ENCODE measurements at places on chromosomes 2 and 18. TPM values are rescaled to one million over a fixed set of nuclear protein-coding genes. Genes with fewer than 3 reads are reported as not detected.
A peak's percentile ranks its signal among the peaks of the same experiment; 100 is the strongest.

CD207 gene
- total RNA-seq = 0.14 TPM

HRH4 gene
- not detected for total RNA-seq

CARF gene
- total RNA-seq = 7.0 TPM

WDR7 gene
- 7.3 TPM for total RNA-seq

ZNG1B gene
- 30.7 TPM for total RNA-seq

ADGRF3 gene
- total RNA-seq = 0.07 TPM

GRCh38 chr2:107932488-107932887 lies 53.8 kb upstream of the SLC5A7 start:
- DNase-seq = no peak

DNA sequence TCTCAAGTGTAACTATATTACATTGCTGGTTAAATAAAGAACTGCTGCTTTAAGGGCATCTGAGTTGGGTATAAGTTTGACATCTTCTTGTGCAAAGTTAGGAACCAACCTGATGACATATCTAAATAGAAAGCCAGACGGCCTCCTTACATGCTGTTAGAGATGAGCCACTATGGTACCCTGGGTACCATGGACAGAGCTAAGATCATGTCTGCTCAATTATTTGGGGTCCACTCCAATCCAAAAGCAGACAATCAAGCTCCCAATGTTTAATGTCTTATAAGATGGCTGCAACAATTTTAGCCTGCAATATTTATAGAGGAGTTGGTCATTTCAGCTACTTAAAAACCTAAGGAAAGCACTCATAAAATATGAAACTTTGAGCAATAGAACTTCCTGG lies 86.2 kb downstream of the UPP2 start:
- DNase-seq = no peak

DNA sequence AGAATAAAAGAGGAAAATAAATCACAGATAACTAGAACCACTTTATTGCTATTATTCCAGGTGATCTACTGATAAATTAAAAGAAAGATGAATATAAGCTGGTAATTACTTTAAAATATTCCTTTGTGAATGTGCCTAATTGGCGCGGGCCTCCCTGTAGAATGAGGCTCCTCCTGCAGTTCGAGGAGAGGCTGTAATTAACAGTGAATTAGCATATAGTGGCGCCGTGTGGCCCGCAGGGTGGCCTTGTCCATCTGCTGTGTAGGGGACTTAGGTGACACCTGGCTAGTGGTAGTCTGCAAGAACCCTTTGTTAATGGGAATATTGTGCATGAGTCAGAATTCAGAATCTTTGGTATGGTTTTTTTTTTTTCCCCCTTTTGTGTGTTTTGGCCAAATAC lies 119.8 kb downstream of the AGAP1 start:
- no peak for DNase-seq

DNA sequence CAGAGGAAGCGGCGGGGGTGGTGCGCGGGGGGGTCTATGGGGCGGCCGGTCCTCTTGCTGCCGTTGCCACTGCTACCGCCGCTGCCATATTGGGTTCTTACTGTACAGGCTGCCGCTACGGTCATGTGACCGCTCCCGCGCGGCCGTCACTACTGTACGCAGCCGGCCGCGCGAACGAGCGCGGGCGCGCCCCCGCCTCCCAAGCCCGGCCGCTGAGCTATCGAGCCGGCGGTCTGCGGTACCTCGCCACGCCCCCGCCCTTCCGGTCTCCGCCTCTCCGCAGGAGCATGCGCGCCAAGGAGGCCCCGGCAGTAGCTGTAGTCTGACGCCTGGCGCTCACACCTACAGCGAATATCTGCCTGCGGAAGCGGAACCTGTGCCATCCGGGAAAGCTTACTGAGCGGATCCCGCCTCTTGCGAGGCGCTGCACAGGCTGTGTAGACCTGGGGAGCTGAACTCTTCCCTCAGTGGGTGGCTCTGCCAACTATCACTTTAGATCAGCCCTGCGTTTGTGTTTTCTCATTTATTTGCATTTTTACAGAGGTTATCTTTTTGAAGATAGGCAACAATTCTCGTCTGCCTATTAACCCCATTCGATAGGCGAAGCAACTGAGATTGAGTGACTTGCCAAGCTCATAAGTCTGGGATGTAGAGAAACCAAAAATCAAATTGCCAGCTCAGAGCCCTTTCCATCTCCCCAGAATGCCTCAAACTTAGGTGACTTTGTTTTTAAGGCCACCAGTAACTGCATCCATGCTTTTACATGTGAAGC lies at the start of gene ASXL2:
Gene ASXL2 (minus strand): TSS at position 127 of the 772 bp plus-strand sequence. CDS start 265 bp downstream, outside the sequence.
- DNase-seq = peak; percentile 96

DNA sequence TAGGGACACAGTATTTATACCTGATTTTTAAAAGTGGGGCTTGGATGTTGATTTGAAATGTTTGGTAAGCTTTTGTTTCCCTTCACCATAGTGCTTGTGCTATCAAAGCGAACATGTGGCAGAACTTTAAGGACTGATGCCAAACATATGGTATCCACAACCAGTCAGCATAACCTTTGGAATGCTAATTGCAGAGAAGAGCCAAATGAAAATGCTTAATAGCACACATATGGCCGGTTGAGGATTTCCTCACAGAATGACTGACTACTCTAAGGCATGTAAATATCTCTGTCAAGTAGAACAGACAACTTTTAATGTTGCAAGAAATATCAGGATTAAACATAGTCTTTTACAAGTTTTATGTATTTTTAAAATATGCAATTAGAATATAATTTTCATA lies 120.9 kb upstream of the COL3A1 start:
- no peak for DNase-seq

- no peak for DNase-seq
These were observed 68.3 kb upstream of the IL1R1 start for GRCh38 chr2:102074152-102074783.

DNA sequence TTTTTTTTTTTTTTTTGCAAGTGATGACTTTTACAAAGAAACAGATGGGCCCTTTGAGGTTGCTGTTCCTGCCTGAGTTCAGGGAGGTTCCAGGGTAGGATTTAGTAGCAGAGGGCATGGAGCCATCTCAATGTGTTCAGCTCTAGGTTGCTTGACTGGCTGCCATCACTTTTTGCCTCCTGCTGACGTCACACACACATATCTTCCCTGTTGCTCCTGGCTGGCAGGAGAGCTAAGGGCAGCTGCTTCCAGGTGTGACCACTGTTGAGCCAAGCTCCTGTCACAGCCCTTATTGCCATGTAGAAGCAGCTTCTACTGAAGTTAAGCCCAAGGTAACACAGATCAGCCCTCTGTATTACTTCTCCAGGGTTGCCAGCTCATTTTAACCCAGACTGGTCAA lies 394.2 kb upstream of the SPRED2 start:
- no peak for DNase-seq

DNA sequence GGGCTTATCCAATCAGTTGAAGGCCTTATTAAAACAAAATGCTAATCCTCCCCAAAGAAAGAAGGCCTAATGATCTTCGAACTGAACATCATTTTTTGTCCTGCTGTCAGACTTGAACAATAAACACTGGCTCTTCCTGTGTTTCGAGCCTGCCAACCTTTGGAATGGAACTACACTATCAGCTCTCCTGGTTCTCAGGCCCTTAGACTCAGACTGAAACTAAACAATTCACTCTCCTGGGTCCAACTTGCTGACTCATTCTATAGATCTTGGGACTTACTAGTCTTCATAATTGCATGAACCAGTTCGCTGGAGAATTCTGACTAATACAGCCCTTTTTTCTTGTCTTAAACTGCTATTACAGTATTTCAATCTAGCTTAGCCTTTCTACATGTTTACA lies 235.2 kb downstream of the LNPK start:
- peak; percentile 9 for DNase-seq

DNA sequence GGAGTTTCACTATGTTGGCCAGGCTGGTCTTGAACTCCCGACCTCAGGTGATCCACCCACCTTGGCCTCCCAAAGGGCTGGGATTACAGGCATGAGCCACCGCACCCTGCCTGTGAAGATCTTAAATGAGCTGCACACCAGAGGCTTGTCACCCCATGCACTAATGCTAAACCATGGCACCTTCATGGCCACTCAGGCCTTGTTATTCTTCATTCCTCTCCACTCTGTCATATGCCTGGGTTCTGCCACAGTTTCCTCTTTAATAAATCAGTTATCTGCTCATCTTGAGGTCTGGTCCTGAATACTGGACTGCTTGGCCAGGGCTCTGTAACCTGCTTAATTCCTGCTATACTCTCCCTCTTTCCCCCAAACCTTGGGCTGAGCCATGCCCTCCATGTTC lies 303.9 kb upstream of the FBXO11 start:
- no peak for DNase-seq

DNA sequence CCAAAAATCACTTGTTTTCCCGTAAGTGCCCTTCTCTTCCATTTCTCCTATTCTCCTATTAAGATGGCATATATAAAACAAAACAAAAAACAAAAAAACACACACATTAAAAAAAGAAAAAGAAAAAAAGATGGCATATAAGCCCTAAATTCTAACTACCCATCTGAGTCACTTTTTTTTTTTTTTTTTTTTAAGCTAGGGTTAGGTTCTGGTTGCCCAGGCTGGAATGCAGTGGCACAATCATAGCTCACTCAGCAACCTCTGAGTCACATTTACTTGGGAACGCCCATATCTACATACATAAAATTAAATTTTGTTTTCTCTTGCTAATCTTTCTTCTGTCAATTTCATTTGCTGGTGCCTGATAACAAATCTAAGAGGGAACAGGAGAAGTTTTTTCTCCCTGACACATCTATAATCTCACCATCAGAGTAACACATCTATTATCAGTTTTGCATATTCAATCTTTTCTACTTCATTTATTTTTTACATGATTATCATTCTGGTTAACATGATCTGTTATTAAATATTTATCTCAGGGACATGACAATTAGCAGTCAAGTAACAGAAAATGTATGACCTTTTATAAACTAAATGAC lies 52.1 kb downstream of the EEF1B2 start:
- DNase-seq = peak; percentile 76

DNA sequence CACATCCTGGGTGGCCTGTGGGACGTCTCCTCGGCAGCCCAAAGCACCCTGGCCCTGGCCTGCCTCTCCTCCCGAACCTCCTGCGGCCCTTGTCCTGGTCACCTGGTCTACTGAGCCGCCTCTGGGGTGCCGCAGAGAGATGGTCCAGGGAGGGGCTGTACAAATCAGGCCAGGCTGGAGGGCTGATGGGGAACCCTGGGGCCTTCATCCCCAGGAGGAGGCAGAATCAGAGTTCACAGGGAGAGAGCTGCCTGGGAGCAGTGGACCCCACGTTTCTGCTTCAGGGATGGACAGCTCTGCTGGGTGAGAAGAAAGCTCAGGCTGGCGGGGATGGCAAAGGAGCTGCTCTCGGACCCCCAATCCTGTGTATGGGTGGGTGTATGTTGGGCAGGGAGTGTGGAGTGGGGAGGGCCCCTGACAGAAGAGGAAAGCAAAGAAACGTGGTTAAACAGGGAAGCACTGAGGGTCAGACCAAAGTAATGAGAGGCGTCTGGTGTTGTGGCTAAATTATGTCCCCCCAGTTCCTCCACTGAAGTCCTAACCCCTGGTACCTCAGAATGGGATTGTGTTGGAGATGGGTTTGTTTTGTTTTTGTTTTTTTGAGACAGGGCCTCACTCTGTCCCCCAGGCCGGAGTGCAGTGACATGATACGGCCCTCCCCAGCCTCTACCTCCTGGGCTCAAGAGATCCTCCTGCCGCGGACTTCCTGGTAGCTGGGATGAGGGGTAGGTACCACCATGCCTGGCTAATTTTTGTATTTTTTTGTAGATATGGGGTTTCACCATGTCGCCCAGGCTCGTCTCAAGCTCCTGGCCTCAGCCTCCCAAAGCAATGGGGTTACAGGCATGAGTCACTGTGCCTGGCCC lies 73.4 kb upstream of the SMAD7 start:
- no peak for DNase-seq

GRCh38 chr2:29226808-29227207 lies 111.6 kb downstream of the CLIP4 start:
- no peak for DNase-seq

- DNase-seq = no peak
These were observed 52.5 kb downstream of the AQP4 start for GRCh38 chr18:26813043-26813442.

DNA sequence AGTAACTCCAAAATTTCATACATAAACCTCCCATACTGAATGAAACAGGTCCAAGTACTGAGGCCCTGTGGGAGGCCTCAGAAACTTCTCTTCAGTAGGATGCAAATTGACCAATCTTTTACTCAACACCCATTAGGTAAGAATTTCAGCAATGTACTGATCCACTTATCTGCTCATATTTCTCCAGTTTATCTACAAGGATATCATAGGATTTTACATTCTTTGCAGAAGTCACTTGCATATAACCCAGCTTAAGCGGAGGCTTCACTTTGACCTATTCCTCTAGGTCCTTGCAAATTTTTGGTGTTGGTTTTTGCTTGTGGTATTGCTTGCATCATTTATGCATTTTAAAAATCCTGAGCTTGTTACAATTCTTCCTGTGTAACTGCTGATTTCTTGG lies 28.8 kb upstream of the SLC3A1 start:
- no peak for DNase-seq

DNA sequence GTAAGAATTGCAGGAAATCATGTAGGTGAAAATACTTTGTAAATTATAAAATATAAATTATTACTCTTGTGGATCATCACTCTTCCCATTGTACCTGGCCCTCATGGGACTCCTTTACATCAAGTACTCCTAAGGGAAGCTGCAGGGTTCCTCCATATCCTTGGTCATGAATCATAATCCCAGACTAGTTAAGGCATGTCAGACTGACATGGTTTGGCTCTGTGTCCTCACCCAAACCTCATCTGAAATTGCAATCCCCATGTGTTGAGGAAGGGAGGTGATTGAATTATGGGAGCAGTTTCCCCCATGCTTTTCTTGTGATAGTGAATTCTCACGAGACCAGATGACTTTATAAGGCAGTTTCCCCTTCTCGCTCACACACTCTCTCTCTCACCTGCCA lies 77.1 kb downstream of the CMPK2 start:
- no peak for DNase-seq

DNA sequence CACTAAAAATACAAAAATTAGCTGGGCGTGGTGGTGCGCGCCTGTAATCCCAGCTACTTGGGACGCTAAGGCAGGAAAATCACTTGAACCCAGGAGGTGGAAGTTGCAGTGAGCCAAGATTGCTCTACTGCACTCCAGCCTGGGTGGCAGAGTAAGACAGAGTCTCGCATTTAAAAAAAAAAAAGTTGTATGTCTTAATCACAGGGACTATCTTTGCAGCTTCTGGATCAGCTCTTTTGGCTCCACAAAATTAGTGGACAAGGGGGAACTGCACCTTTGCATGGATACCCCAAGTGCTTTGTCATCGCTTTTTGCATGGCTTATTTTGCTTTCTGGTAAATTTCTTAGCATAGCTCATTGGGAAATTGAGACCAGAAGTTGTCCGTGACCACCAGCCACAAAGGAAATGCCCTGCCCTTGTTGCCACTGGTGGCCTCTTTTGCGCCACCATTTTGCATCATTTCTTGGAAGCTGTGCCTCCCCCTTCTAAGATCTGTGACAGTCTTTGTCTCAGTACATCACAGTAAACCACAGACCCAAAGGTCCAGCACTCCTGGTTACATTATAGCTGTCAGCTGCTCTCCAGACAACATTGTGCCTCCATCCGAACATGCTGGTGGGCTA lies 43.9 kb upstream of the PCBP1 start:
- DNase-seq = no peak
